Activated CD4-positive, alpha-beta memory T cell treated with anti-CD3 and anti-CD28 coated beads, Interleukin-2, amount 10 ng/mL, durations not matched to agents 7 days and 5 days (primary cell): ENCODE measurements at places on chromosomes 2 and 18. TPM values are rescaled to one million over a fixed set of nuclear protein-coding genes. Genes with fewer than 3 reads are reported as not detected.

Gene CPO
- total RNA-seq, result not detected

Gene GAREM2
- 1.6 TPM for total RNA-seq

Gene SMAD2
- total RNA-seq, result 174 TPM

Gene HAAO
- total RNA-seq, result 0.28 TPM

Gene PFN4
- total RNA-seq, result not detected

Gene RNASEH1
- 21.3 TPM for total RNA-seq

Gene FSHR
- total RNA-seq, result not detected

Gene COL3A1
- not detected for total RNA-seq

Gene ALKAL2
- not detected for total RNA-seq

Gene ICA1L
- 3.1 TPM for total RNA-seq

Gene ABCB11
- total RNA-seq, result not detected

Gene CTAGE1
- total RNA-seq, result not detected

Gene CDH7
- total RNA-seq, result not detected

Gene UGT1A3
- not detected for total RNA-seq

Gene KRTCAP3
- 10.1 TPM for total RNA-seq

Gene CYP1B1
- total RNA-seq, result 17.1 TPM

Gene SERPINB12
- not detected for total RNA-seq

Gene OSBPL6
- 0.78 TPM for total RNA-seq

Gene CDK5R2
- total RNA-seq, result not detected
